ENCODE measurements at places on chromosomes 3 and 15. TPM values are rescaled to one million over a fixed set of nuclear protein-coding genes. Genes with fewer than 3 reads are reported as not detected.

The ITGB5 gene
- 459 TPM for total RNA-seq

DNA sequence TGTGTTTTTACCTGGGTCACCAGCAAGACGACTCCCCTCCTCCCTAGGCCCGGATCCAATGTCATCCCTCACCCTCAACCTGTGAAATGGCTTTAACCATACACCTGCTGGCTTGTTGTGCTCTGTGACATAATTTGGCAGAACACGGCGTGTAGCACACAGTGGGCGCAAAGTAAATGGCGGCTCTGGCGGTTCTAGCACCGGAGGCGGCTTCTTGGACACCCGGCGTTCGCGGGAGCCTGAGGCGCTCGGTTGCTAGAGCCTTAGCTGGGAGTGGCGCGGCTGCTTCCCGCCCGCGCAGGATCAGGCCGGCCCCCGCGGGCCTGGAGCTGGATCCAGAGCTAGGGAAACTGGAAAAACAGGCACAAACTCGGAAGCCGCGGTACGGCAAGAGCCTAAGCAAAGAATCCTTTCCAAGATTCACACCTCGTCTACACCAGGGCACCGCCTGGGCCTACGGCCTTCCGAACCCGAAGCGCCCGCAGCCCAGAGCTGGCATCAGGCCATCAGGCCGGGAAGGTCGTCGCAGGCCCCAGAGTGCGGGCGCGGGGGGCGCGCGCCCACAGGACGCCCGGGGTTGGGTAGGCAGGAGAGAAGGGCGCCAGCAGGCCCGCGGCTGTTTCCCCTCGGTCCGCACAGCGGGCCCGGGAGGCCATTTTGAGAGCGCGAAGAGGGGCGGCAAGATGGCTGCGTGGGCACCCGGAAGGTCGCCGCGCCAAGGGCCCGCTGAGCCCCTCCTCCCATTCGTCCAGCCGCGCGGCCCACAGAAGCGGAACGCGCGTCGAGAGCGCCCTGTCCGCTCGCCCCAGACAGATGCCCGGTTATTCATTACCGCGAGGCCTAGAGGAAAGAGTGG, 43.9 kb upstream of the POLG start:
- peak; percentile 77 for DNase-seq

The RARB gene
- total RNA-seq: 2.0 TPM

DNA sequence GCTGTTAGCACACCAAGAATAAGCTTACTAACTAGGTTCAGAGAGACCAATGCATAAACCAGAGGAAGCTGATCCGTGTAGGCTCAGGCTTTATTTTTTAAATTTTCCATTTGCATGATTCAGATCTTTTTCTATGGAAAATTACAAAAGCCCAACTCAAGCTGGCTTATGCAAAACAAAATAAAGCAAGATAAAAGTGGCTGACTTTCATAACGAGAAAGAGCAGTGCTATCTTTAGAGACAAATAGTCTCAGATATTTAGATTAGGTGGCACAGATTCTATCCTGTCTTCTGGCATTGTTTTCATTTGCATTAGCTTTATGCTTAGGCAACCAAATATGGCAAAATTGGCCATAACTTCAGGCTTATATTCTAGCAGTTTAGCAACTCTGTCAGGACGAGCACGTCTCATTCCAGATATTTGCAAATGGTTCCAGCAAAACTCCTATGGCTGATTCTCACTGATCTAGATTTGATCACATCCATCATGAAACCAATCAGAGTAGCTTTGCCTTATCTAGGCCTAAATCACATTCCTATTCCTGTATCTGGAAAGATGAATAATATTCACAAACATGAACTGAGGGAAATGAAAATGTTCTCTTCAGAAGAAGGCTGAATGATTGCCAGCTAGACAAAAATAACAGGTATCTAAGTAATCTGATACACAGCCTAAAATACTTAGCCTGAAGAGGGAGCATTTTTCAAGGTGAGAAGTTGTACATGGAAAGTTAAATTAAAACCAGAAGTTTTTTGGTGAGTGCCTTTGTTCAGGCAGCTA, 216.4 kb upstream of the DPPA4 start:
- DNase-seq: no peak

The SERPINI2 gene
- total RNA-seq: not detected

DNA sequence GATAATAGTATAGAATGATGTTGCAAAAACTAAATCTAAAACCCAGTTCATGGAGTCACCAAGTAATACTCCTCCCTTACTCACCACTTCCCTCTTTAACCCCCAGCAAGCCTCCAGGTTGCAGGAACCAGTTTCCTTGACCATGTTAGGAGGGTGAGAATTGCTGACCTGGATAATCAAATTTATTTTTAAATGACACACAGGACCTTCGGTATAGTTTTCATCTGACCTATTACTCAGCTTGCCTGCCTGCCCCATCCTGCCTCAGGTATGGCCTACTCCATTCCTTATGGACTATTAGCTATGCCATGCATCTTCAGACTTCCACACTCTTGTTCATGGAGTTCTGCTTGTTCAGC, 883 bp downstream of the RTP4 start:
- no peak for DNase-seq

- DNase-seq: no peak
Observed at GRCh38 chr15:67042551-67043142, 22.8 kb upstream of the SMAD3 start.

DNA sequence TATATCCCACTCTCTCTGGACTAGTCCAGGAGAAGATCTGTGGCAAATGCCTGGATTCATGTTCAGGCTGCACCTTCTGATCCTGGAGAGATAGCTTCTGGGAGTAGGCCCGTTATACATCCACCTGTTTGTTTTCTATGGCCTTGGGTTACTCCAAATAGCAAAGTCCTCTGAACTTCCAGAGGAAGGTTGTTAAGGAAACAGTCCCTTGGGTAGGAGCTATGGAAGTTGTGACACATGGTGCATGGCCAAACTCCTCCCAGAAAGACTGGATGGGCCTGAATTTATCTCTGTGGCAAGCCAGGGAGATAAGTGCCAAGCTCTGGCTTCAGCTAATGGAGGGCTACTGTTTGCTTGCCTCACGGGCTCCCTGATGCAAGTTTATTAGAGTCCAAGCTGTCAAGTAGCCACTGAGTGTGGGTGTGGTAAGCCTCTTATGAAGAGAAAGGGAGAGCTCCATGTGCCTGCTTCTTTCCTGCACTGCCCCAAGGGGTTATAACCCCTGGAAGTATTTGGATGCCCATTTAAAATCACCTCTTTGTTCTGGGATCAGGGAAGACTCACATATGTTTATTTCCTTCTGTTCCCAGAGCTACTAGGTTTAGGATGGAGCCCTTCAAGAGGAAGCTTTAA, 328.7 kb upstream of the ATP11B start:
- DNase-seq: no peak

- peak; percentile 85 for DNase-seq
Observed at GRCh38 chr15:74635228-74635627, 19.6 kb downstream of the CLK3 start.

The CCR2 gene
- not detected for total RNA-seq

- DNase-seq: no peak
Observed at GRCh38 chr3:27356976-27357375, 12.2 kb downstream of the NEK10 start.

DNA sequence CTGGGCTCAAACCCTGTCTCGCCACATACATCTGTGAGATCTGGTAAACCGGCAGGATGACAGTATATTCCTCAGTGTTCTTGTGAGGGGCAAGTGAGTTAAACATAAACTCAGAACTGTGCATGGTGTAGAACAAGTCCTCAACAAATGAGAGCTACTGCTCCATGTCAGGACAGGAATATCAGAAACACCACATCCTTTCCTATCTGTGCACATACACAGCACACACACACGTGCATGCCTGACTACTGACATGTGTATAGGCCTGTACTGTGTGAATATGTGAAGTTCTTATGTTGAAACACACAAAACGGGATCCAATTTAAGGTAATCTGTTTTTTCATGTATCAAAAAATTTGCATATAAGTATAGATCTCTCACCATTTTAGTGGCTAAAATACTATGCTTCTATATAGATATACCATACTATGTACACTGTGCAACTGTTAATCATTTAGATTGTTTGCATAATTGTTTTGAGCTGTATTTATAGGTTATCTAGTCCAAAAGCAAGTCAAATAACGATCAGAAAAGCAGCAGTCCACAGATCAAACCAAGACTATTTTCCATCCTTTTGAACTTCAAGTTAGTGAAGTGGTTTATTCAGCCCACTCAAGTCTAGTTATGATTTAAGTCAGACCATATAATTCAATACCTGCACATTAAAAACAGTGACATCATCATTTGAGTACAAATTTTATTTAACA, 44.8 kb downstream of the CCR4 start:
- DNase-seq: no peak

DNA sequence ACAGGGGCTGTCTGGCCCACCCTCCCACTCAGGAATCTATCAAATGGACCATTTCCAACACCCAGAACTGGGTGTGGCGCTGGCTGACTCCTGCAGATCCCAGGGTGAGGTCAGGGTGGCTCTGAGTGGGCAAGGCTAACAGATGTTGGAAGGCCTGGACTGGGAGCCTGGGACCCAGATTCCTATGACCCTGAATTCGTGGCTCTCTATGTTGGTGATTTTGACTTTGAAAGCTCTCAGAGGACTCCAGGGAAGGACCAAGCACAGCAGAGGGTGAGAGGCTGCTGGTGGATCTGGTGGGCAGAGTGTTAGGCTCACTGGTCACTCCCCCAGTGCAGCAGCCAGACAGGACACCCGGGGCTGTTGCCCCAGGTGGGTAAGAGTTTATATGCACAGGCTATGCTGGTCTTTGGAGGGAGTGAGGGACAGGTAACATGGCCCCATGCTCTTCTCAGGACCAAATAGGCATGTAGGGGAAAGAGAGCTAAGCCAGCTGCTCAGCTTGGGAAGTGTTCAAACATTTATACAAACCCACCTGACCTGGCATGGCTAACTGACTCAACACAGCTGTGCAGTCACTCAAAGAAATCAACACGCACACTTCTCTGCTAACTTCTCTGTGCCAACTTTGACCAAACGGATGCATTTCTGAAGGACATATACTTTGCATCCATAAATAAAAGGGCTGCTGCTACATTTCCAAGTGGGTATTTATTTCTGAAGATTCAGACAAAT, 62.6 kb upstream of the RAB6B start:
- no peak for DNase-seq

GRCh38 chr3:51916418-51916817, 13.3 kb upstream of the IQCF1 start:
- no peak for DNase-seq

- no peak for DNase-seq
Observed at GRCh38 chr15:32148833-32149555, 118.7 kb downstream of the CHRNA7 start.

- DNase-seq: no peak
Observed at GRCh38 chr15:59292442-59293151, 80.1 kb downstream of the MYO1E start.

DNA sequence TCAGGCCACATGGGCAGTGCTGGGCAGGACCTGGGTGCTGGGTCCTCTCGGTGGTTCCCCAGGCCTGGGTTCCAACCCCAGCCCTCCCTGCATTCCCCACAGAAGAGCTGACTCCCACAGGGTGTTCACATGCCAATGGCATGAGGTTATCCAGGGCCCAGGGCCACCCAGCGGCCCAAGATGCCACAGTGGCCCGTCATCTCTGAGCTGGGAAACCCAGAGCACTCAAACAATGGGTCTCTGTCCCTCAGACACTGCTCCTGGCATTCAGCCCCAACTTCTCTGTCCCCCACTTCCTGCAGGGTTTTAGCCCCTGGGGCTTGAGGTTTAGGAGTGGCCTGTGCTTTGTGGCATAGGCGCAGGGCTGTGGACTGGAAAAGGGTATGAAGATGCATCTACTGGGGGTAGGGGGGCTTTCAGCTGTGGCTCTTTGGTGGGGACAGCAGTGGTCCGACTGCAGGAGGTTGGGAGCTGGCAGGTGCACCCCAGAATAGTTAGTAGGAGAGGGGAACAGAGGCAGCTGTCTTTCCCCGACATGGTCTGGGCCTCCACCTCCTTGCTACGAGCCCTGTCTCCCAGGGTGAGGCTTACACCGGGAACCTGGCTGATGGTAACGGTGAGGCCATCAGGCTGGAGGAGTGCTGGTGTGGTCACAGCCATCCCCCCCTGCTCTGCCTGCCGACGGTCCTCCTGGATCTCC, 1.7 kb downstream of the CCDC9B start:
- no peak for DNase-seq

DNA sequence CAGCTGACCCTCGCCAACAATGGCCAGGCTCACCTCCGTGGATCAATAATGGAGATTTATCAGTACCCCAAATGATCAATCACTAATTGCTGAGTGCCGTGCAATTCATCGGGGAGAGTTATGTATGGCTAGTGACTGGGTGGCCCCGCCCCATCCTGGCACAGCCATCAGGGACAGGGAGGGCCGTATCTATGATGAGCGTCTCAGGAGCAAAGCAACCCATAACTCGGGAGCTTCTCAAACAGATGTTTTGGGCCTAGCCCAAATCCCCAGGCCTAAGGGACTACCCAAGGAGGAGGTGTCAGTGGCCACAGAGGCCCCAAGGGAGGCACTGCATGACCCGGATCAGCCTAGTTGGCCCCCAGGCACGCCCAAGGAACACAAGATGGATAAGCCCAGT, 180.0 kb upstream of the LINGO1 start:
- peak; percentile 43 for DNase-seq

DNA sequence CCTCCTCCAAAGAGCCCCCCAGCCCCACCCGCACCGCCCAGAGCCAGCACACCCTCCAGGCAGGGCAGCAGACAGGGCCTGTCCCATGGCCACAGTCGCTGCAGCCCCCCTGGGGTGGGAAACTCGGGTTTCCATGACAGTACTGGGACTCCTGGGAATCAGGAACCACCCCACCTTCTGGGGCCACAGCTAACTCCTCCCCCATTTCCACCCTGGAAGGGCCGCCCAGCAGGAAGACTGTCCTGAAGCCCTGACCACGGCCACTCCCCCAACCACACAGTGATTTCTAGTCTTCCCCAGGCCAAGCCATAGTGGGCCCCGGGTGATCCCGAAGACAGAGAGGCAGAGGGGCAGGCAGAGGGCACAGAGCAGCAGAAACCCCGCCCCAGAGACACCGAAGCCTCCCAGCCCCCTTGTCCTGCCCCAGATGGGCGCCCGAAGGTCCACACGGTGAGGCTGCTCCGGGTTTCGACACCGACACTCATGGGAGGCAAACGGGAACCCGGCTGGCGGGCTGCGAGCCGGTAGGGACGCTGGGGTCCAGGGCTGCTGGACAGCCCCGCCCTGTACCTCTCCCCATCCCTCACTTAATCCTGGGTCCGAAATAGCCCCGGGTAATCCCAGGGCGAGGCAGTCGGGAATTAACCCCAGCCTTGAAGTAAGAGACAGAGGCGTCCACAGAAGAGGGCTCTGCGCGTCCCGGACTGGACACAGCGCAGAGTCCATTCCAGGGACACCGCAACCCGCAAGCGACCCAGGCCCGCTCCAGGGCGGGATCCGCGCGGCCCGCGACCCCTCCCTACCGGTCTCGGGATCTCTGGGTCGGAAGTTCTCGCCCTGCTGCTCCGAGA, 138.4 kb downstream of the NUP210 start:
- DNase-seq: peak; percentile 80

All from H7 (cell line).